RKO (cell line): ENCODE measurements at places on chromosomes 7 and 10.

GRCh38 chr7:32378988-32379387, 111.2 kb downstream of the LSM5 start:
- no peak for DNase-seq

DNA sequence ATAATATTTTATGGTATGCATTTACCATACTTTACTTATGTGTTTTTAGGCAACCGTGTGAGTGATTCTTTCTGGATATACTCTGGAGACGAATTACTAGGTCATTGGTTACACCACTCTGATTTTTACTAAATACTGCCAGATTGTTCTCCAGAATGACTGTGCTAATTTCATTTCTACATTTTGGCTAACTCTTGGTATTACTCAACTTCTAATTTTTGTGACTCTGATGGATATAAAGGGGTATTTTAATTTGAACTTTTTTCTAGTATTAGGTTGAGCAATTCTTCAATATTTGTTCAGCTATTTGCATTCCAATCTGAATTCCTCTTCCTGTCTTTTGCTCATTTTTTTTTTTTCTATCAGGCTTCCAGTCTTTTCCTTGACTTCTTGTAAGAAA, 223.6 kb downstream of the MDFIC start:
- DNase-seq, result no peak

- no peak for DNase-seq
These were observed 173.6 kb upstream of the AKR1E2 start for GRCh38 chr10:4652111-4653010.

DNA sequence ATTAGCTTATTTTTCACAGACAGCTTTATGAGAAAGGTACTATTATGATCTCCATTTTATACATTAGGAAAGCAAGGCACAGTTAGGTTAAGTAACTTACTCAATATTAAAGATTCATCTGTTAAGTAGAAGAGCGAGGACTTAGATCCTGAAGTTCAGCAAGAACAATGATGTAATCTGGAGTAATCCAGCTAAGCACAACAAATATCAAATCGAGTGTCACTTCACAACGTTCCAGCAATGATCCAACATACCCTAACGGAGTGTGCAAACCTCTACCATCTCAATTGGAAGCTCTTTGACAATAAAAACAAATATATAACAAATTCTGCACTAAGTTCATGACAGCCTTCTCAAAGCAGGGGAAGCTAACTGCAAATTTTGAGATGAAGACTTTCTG, 121.3 kb downstream of the CALCR start:
- DNase-seq, result no peak

DNA sequence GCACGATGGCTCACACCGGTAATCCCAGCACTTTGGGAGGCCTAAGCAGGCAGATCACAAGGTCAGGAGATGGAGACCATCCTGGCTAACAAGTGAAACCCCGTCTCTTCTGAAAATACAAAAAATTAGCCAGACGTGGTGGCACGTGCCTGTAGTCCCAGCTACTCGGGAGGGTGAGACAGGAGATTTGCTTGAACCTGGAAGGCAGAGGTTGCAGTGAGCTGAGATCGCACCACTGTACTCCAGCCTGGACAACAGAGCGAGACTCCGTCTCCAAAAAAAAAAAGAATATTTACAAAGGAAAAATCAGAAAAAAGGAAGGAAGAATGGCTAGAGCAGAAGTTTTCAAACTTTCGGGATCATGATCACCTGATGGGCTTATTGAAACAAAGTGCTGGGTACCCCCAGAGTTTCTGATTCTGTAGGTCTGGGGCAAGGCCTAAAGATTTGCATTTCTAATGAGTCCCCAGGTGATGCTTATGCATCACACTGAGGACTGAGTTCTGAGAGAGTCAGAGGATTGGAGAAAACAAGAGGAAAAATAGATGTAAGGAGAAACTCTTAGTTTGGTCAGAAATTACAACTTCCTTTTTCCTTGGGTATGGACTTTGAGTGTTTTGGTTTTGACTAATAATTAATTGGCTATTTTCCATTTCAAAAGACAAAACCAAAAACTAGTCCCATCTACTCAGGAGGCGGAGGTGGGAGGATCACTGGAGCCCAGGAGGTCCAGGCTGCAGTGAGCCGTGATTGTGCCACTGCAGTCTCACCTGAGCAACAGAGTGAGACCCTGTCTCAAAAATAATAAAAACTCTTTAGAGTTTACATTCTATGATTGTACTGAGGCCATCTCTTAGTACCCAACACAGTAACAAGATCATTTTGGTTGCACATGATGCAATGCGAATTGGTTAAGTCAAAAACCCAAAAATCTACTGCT, 14.4 kb downstream of the MARCHF5 start:
- no peak for DNase-seq

DNA sequence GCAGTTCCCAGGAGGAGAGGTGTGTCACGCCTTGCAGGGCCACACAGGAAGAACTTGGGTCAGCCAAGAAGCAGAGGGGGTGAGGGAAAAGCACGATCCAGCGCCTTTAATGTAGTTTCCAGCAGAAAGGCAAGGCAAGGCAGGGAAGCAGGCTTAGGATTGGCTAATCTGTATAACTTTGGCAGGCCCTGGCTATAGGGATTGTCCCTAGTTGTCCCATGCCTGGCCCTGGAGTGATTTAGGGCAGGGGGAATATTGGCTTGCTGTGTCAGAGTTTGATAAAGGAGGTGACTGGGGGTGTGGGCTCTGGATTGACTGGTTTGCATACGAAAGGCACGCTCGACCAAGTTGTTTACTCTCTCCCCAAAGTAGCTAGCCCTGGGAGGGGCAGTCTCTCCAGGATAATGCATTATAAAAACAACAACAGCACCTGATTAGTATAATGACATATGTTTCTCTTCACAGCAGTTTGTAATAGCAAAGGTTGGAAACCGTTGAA, 44.5 kb downstream of the RBM28 start:
- DNase-seq, result no peak

DNA sequence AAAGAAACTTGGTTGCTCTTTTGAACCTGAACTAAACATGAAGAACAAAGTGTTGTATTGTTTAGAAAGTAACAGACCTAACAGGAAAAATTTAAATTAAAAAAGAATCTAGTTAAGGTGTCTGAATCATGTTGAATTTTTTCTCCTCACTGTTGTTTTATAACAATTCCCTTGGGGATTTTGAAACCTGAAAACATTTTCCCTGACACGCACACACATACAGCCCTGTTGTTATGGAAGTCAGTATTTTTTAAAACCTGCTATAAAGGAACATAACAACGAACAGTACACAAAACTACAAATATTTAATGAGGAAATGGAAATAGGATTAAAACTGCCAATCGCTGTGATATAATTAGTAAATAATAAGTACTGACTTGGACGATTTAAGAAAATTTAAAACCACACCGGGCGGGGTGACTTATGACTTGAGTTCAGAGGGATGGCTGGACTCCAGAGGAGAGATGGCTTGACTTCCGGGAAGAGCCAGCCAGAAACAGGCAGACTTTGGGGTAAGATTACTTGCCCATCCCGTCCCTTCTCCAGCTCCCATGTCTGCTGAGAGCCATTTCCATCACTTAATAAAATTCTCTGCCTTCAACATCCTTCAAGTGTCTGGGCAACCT, 16.2 kb upstream of the SPOCK2 start:
- DNase-seq, result no peak

GRCh38 chr10:70053841-70054288, 1.2 kb downstream of the MACROH2A2 start:
- peak; percentile 47 for DNase-seq

DNA sequence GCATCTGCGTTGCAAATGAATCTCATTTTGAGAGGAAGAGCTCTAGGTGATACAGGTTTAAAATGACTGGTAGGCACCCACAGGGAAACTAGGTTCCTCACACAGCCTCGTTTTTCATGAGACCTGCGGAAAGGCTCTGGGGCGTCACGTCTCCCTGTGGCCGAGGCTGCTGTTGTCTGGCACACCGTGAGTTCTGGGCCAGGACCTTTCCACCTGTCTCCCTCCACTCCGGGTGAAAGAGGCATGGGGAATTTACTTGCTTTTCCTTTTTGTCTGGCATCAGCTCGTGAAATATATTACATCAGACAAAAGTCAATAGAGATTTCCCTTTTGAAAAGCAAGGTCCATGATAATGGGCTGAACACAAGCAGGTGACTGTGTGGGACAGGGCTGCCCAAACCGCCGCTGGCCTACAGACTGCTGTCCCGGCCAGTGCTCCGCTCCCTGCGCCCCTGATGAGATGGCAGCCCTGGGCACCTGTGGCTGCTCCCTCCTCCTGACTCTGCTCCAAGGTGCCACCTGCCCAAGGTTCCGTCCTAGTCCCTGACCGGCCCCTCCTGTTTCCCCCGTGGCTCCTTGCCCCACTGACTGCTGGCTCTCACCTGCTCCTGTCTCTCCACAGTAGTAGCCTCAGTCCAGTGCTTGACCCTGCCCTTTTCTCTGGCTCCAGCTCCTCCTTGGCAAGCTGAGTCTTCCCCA, 109.6 kb downstream of the NKX6-2 start:
- DNase-seq, result no peak

DNA sequence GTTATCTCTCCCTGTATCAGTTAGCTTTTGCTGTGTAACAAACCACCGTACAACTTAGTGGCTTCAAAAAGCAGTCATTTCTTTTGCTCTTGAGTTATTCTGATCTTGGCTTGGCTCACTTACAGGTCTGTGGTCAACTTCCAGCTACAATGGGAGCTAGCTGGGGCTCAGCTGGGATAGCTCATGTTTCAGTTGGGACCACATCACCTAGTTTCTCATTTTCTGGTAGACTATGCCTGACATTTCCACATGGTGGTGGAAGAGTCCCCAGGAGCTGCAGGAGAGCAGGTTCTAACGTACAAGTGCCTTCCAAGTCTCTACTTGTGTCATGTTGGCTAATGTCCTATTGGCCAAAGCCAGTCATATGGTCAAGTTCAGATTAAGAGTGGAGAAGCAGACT, 25.8 kb upstream of the PIP4K2A start:
- no peak for DNase-seq

DNA sequence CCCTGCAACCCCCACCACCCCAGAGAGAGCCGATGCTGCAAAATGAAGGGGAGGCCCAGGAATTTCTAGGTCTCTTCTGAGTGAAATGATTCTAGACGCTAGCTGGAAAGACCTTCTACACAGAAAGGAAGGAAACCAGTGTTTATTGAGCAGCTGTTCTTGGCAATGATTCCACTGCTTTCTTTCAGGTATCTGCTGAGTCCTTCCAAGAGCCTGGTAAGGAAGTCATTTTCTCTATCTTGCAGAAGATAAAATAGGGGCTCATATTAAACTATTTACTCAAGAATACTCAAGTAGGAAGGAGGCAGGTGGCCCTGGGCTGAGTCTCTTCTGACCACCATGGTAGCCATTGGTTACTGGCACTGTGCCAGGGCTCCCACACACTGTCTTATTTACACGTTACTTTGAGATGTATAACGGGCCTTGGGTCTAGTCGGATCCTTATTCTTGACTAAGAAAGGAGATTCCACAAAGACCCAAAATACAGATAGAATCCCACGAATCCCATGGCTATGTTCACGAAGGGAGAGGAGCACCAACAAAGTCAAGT, 112.1 kb downstream of the GALNT11 start:
- DNase-seq, result no peak

DNA sequence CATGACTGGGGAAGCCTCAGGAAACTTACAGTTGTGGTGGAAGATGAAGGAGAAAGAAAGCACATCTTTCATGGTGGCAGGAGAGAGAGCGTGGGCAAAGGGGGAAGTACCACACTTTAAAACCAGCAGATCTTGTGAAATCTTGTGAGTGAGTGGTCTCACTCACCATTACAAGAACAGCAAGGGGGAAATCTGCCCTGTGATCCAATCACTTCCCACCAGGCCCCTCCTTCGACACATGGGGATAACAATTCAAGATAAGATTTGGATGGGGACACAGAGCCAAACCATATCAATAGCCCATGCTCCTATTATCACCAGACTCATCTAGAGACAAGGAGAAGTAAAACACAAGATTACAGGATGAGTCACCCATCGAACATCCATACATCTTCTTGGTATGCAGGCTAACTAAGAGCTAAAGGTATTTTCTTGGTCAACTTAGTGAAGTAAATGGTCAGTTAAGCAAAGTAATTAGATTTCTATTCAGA, 55.3 kb upstream of the YAE1 start:
- peak; percentile 10 for DNase-seq

DNA sequence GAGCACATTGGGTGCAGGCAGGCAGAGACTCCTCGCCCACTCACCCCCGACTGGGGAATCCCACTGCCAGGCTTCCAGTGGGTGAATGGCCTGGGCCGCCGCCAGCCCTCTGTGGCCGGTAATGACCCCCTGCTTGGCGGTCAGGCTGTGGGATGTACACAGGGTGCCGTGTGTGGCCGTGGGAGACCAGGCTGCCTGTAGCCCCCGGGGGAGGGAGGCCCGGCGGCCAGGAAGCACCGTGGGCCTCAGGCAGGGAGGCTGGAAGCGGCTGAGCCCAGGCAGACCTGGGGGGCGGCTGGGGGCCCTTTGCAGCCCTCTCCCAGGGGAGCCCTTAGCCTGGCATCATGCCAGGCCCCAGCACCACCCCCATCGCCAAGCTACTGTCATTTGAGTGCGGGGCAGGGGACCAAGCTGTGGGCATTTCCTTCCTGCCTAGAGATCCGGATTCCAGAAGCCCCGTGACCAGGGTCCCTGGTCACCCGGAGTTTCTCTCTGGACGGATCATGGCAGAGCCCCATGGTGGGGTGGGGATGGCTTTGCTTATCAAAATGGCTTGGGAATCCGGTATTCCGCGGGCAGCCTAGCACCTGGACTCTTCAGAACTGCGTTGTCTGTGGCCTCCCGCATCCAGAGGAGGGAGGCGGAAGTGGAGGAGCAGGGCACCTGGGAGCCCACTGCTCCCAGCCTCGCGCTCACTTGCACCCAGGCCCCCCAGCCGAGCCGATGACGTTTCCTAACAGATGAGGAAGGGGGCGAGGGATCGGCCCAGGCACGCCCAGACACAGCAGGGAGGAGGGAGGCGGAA, 1.1 kb downstream of the TTYH3 start:
- peak; percentile 49 for DNase-seq

GRCh38 chr7:133770863-133771492, 356.2 kb upstream of the LRGUK start:
- peak; percentile 51 for DNase-seq

DNA sequence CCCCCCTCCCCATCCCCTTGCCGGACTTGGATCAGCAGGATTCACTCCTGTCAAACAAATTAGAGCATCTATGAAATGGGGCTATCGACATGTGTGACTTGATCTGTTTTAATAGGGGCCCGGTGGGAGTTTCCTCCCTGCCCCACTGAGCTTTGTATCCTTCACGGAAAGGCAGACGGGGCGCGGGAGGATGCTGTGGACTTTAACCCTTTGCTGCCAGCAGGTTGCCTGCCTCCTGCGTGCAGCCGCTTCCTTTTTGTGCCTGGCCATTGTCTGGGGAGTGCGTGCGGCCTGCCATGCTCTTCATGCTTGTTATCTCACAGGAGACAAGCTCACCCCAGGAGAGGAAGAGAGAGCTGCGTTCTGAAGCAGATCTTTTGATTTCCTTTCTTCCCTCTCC, 512.8 kb upstream of the GALNT17 start:
- DNase-seq, result no peak

GRCh38 chr7:68730194-68730593, 868.1 kb upstream of the AUTS2 start:
- DNase-seq, result no peak
